ENCODE measurements at places on chromosomes 5 and 9. TPM values are rescaled to one million over a fixed set of nuclear protein-coding genes. Genes with fewer than 3 reads are reported as not detected.

Gene C9orf85
- total RNA-seq = 21.7 TPM

Gene THBS4
- 1.00 TPM for total RNA-seq

Gene CCDC183
- under 0.01 TPM for total RNA-seq

Gene INSL4
- total RNA-seq = not detected

Gene SMIM33
- not detected for total RNA-seq

Gene GALNT12
- total RNA-seq = 0.34 TPM

Gene CREB3
- 50.9 TPM for total RNA-seq

Gene ANKRD20A1
- under 0.01 TPM for total RNA-seq

Gene SPINK4
- total RNA-seq = not detected

Gene PDE8B
- total RNA-seq = under 0.01 TPM

Gene LCP2
- total RNA-seq = not detected

Gene CER1
- total RNA-seq = not detected

Gene GABBR2
- total RNA-seq = under 0.01 TPM

Gene C5orf58
- not detected for total RNA-seq

Gene SLC34A3
- under 0.01 TPM for total RNA-seq

Gene CTNND2
- not detected for total RNA-seq

Gene GOLM1
- 55.1 TPM for total RNA-seq

Gene FBP2
- not detected for total RNA-seq

Gene ORM2
- total RNA-seq = not detected

Gene EQTN
- total RNA-seq = 0.14 TPM

Gene ARHGEF28
- total RNA-seq = 58.1 TPM

Gene OR1J2
- not detected for total RNA-seq

Gene SLC23A1
- under 0.01 TPM for total RNA-seq

Measured in nasal cavity respiratory epithelium epithelial cell of viscerocranial mucosa (primary cell).